ENCODE measurements at places on chromosomes 7 and 10. TPM values are rescaled to one million over a fixed set of nuclear protein-coding genes. Genes with fewer than 3 reads are reported as not detected.

DNA sequence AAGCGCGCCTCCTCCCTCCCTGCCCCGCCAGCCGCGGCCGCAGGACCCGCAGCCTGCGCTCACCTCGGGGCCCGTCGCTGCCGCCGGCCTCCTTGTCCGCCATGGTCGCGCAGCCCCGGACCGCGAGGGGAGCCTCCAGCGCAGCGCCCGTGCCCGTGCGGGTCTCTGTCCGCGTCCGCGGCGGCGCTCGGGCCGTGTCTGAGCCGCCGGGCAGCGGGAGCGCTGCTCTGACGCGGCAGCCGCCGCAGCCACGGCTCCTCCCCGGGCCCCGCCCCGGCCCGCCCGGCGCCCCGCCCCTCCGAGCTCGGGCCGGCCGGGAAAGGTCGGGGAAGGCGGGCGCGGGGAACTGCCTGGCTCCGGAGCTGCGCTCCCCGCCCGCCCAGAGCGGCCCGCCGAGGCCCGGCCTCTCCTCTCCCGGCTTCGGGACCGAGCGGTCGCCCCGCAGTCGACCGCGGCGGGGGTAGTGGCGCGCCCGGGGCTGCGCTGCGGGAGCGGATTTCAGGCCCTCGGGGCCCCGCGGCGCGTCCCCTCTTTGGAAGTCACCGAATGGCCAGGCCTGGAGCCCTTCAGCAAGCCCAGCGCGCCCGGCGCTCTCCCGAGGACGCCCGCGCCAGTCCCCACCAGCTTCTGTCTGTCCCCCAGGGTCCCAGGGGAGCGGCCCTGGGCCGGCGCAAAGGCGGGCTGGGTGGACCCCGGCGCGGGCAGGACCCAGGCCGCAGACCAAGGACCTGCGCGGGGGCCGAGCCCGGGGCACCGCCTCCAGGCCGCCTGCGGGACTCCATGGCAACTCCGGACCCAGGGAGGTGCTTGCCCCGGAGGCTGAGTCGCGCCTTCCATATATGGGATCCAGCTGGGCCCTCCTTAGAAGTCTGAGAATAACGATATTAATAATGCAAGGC is at the start of gene HSPA12A:
Gene HSPA12A (minus strand): TSS at position 200 of the 899 bp plus-strand sequence. CDS start 97 bp downstream, at position 103.
- no peaks in the 10 kb centered on the region for H3K36me3 ChIP-seq
- DNase-seq, result peak; percentile 83
- peak within 1 kb of the TSS; percentile 36 for H3K27ac ChIP-seq

DNA sequence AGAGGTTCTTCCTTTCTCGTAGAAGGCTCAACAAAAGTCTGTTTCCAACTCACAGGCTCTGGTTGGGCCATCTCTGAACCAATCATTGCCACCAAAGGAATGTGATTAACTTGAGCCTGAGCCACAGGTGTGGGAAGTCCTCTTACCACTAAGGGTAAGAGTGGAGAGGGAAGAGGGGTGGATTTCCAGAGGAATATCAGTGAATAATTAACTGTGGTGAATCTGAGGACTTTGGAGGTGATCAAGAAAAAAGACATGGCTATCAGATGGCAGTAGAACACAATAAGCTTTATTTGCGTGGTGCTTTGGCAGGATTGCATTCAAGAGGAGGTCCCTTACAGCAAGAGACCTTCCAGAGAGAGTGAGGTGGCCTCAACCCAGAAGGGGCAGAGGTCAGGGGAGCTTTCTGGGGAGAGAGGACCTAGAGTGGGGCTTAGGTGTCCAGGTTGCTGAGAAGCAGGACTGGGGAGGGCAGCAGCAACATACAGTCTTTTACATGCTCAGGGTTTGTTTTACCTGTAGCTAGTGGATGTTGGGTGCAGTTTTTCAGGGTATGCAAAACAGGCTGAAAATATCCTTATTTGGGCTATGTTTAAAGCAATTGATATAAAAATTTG is 61.4 kb downstream of the BBS9 start:
- no peak overlapping the region for H3K27ac ChIP-seq
- H3K4me3 ChIP-seq, result no peak overlapping the region
- no peaks in the 10 kb centered on the region for H3K27me3 ChIP-seq
- DNase-seq, result no peak

DNA sequence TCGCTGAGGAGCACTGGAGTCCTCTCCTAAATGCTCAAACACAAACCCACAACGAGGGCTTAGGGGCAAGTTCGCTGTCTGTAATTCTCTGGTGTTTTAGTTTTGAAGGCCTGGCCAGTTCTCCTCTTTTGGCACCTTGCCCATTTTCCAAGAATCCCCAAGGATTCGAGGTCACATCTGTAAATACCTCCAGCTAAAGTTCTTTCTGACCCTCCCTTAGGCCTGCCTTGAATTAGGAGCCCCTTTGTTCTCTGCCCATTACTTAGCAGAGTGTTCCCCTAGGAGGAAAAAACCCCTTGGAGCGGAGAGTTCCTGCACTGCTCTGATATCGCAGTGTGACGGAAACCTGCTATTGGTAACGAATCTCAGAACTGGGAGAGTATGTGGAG is 743 bp upstream of the PYROXD2 start:
- H3K27ac ChIP-seq, result no peak overlapping the region
- no peak for DNase-seq
- H3K4me3 ChIP-seq, result no peak overlapping the region

- H3K27me3 ChIP-seq, result no peaks in the 10 kb centered on the region
- no peaks in the 10 kb centered on the region for H3K4me1 ChIP-seq
- H3K4me3 ChIP-seq, result no peak overlapping the region
- DNase-seq, result no peak
- no peak overlapping the region for H3K27ac ChIP-seq
- H3K36me3 ChIP-seq, result no peaks in the 10 kb centered on the region
Measured at GRCh38 chr10:101558671-101559595, 29.1 kb downstream of the POLL start.

DNA sequence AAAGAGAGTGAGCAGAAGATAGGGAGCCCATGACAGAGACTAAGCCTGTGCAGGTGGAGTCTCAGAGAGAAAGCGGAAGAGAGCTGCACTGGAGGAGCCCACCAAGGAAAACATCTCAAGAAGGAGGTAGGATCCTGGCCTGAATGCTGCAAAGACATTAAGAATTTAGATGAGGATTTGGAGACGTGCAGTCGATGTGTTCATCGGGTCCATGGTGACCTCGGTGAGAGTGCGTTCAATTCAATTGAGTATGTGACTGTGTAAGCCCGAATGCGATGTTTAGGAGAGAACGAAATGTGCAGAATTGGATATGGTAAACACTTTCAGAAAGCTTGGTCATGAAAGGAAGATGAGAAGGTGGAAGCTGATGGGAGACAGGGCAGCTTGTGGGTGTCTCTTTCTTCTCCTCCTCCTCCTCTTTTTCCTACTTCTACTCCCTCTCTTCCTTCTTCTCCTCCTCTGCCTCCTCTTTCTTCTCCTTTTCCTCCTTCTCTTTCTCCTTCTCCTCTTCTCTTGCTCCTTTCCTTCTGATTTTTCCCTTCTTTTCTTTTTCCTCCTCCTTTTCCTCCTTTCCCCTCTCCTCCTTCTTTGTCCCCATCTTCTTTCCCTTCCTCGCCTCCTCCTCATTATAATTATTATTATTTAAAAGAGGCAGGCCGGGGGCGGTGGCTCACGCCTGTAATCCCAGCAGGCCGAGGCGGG is 276.0 kb downstream of the RPS24 start:
- H3K4me3 ChIP-seq, result no peak overlapping the region
- DNase-seq, result no peak
- no peak overlapping the region for H3K27ac ChIP-seq
- no peaks in the 10 kb centered on the region for H3K36me3 ChIP-seq
- H3K27me3 ChIP-seq, result no peaks in the 10 kb centered on the region
- H3K4me1 ChIP-seq, result no peaks in the 10 kb centered on the region

KCP gene
- not detected for total RNA-seq

SNX8 gene
- total RNA-seq, result 12.8 TPM

SERPINE1 gene
- total RNA-seq, result 5.4 TPM
